ENCODE measurements at places on chromosomes 7 and 10.

DNA sequence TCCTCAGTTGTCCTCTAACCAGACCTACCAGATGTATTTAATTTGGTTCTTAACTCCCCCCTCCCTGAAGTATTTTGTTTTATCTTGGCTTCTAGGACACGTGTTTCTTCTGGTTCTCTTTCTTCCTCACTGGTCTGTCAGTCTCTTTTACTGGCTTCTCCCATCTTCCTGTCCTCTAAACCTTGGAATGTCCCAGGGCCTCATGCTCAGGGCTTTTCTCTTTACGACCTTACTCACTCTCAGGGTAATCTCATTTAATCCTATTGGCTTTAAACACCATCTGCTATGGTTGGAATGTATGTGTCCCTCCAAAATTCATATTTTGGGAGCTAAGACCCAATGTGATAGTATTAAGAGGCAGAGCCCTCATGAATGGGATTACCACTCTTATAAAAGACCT, 418.2 kb upstream of the PODXL start:
- DNase-seq: no peak

DNA sequence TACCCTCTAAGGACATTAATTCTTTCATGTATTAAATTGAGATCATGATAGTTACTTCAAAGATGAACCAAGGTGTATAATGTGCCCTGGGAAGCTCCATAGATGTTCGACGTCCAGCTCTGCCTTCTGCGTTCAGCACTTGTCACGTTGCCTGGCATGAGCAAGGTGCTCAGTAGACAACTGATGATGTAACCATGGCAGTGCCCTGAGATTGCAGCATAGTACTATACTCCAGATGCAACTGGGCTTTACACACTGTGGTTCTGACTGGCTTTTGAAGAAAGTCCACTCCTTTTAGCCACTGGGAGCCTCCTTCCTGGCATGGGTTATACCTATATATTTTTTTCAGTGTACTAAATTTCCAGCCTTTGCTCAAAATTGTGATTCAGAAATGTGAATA, 355.8 kb upstream of the SORCS1 start:
- DNase-seq: no peak

- no peak for DNase-seq
Observed at GRCh38 chr10:29622382-29622922, 12.3 kb downstream of the SVIL start.

GRCh38 chr10:90592638-90593302, 265.1 kb downstream of the HTR7 start:
- no peak for DNase-seq

DNA sequence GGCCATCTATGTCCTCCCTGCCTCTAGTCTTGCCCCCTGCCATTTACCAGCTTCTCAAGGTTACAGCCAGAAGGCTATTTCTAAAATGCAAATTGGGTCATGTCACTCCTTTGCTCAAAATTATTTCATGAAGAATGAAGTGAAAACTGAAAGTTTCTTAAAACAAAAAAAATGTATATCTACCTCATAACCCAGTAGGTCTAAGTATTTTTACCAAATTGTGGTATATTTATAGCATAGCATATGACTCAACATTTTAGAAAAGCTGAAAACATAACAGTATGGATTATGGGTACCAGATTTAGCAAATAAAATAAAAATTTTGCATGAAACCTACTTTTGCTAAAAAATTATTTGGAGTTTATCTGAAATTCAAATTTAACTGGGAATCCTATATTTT, 78.4 kb downstream of the SLC16A9 start:
- DNase-seq: no peak

- no peak for DNase-seq
Observed at GRCh38 chr7:158252837-158253669, 334.6 kb downstream of the PTPRN2 start.

DNA sequence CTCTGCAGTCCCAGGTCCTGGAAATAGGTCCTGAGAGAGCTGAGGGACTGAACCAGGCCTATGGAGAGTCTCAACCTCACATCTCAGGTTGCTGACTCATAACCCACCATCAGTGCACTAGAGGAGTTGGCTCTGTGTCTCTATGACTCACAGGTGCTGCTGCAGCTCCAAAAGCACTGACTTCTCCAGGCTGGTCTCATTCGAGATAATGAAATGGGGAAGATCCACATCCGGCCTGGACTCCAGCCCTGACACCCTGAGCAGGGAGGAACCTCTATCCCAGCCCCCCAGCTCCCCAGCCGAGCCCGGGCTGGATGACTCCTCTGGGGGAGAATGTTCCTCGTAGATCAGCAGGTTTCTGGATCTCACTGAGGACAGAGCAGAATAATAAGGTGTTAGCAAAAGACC, 35.5 kb upstream of the DGKI start:
- no peak for DNase-seq

DNA sequence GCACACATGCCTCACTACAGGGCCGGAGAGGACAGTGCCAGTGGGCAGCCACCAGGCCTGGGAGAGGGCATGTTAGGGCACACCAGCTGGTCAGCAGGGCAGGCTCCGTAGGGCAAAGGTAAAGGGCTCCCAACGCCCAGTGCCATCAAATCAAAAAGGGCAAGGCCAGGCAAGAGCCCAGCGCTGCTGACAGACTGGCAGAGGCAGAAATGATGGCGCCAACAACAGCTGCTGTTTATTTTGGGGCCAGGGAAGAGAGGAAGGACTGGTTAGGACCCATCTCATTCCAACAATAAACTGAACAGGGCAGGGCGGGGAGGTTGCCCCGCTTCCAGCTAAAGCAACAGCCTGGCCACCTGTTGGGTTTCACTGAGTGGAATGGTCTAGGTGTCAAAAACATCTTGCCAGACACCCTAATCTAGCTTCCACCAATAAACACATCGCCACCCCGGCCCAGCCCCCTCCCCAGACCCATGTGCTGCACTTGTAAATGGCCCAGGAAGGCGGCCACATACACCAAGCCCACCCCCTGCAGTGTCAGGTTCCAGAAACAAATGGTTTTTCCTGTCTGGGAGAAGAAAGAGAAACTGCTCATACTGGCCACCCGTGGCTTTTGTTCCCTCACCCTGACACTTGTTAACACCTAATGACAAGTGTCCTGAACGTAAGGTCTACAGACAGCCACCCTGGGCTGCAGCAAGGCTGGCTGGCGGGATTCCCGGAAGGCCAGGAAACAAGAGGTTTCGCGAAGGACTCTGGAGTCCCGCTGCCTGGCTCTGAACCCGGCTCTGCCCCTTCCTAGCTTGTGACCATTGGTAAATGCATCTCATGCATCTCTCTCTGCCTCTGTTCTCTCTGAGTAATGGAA, 15.3 kb downstream of the SH3PXD2A start:
- no peak for DNase-seq

DNA sequence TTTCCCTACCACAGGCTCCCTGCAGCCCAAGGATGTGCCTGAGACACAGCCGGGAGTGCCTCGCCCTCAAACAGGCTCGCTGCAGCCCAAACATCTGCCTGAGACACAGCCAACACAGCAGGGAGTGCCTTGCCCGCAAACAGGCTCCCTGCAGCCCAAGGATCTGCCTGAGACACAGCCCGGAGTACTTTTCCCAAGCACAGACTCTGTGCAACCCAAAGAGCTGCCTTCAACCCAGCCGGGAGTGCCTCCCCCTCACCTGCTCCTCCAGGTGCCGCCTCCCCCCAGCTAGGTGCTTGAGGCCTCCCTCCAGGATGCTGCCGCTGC, 42.9 kb downstream of the ANTXRL start:
- no peak for DNase-seq

GRCh38 chr10:5788969-5789368, 24.3 kb downstream of the GDI2 start:
- no peak for DNase-seq

GRCh38 chr10:96439725-96440124, 74.0 kb downstream of the TLL2 start:
- DNase-seq: no peak

GRCh38 chr10:17649836-17650235, 5.9 kb downstream of the STAM start:
- DNase-seq: no peak

GRCh38 chr7:124009321-124009720, 23.5 kb downstream of the TMEM229A start:
- DNase-seq: no peak

DNA sequence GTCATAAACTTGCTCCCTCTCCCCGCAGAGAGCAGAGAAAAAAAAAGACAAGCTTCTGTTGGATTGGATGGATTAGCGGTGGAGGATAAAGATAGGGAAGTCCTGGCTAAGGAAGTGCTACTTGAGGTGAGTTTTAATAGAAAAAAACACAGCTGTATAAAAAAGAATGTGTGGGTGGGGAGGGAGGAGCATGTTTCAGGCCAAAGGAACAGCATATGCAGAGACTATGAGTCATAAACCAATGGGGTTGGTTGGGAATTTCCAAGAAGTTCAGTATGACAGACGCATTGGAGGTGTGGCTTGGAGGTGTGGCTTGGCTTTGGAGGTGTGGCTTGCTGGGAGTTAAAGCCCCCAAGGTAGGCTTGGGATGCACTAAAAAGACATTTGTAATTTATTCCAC, 103.0 kb upstream of the LSM8 start:
- DNase-seq: peak; percentile 3

DNA sequence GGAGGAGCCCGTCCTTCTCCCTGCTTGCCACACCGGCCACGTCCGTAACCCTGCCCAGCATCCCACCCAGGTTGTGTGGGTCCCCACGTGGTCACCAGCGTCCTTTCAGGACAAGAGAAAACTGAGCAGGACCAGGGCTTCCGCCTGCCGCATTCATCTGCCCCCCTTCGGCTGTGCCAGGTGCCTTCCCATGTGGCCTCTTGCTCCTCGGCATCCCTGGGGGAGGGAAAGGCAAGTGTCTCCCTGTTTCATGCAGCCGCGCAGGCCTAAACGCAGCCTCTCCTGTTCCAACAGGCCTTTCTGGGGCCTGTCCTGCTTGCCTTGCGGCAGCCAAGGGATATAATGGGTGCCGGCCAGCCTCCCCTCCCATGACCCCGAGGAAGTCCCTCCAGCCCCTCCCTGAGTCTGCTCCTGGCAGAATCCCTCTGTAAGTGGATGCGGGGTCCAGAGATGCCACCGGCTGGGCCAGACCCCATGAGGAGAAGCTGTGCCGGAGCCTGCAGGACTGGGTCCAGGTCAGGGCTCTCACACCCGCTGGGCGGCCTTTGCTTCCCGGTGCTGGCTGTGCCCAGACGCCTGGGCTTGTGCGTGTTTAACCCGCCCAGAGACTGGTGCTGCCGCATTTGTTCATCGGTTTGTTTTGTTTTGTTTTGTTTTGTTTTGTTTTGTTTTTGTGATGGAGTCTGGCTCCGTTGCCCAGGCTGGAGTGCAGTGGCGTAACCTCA, 23.1 kb downstream of the SHH start:
- no peak for DNase-seq

GRCh38 chr10:66680886-66681285, 244.9 kb upstream of the LRRTM3 start:
- no peak for DNase-seq

DNA sequence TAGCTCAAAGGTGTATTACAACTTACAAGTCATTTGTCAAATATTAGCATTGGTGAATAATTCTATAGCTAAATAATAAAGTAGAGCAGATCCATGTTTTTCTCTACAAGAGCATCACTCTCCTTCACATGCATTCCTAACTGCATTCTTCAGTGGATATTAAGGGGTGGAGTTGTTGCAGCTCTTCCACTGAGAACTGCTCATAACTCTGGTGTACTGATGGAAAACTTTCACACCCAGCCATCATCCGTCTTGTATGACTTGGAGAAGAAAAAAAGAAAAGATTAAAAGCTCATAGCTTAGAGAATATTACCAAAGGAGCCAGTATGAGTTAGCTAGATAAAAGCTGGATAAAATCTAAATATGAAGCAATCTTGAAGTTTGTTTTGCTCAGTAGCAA, 10.2 kb upstream of the FAM13C start:
- DNase-seq: no peak

- DNase-seq: no peak
Observed at GRCh38 chr7:7178081-7178480, 4.3 kb upstream of the C1GALT1 start.

DNA sequence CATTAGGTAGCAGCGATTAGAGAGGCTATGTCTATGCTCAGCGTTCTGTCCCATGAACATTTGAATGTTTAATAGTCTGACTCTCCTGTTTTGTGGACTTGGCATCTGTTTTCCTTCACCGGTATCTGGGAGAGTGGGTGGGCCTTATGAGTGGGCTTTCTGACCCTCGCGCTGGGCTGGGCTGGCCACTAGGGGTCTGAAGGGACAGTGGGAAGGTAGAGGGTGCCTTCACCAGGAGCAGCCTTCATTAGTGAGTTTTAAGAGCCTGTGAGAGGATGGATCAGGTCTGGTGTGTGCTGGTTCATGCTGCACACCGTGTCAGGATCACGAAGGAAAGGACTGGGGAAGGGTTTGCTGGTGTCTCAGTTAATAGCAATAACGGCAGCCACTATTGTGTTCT, 33.4 kb downstream of the DCLRE1A start:
- DNase-seq: no peak

GRCh38 chr10:80196270-80196949, 8.9 kb downstream of the ANXA11 start:
- DNase-seq: no peak

DNA sequence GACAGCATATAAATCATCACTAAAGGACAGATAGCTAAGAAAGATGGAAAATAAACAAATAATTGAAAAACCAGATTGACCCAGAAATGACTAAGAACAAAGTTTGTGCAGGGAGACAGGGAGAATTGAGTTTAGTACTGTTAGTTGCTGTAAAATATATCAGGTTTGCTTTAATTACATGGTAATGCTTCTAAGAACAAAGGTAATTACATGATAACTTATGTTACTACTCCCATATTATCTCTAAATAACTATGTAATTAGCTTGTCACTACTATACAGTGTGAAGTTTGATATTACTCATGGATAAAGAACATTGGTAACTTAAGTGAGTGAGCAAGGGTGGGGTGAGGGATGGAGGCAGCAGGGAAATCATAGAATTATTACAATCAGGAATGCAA, 135.2 kb upstream of the KAT6B start:
- no peak for DNase-seq

All from GM18507 (cell line).